Fibroblast of lung (primary cell): ENCODE measurements at places on chromosomes 2 and 18.
A peak's percentile ranks its signal among the peaks of the same experiment; 100 is the strongest.

DNA sequence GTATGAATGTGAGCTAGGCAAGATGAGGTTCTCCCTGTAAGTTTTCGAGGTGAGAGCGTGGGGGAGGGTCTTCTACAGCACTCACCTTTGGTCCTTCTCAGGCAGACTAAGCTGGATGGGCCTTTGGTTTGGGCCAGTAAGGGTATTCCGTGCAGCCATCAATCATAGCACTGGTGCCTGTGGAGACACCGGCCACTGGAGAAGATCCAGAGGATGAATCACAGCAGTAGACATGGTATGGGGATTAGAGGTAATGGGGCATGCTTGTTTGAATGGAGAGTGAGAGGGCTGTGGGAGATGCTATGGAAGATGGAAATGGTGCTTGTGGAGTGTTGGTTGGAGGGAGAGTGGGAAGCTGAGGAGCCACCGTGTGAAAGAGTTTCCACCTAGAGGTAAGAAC is 16.1 kb downstream of the MAPRE3 start:
- DNase-seq = peak; percentile 69

DNA sequence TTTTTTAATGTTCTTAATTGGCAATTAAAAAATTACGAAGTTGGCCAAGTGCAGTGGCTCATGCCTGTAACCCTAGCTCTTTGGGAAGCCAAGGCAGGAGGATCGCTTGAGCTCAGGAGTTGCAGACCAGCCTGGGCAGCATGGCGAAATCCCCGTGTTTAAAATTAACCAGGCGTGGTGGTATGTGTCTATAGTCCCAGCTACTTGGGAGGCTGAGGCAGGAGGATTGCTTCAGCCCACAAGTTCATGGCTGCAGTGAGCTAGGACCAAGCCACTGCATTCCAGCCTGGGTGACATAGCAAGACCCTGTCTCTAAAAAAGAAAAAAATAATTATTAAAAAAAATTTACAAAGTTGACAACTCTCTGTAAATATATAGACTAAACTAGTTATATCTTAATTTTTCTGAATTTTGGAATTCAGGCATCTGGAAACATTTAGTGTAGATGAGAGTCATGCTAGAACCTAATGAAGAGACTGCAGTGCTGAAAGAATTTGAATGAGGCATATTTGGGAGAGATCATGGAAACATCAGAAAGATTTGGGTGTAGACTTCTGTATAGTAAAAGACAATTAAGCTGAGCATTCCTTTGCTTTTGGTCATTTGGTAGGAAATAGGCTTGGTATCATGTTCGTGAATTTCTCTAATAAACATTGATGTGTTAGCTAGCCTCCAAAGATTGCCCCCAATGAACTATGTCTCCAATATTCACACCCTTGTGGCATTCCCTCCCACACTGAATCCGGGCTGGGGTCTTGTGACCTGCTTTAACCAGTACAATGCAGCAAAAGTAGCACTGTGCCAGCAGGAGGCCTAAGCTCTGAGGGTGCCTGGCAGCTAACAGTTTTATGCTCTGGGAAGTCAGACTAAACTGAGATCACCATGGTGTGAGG is 4.2 kb upstream of the ROCK1 start:
- peak; percentile 74 for DNase-seq

GRCh38 chr18:38198526-38198925 is 632.9 kb upstream of the CELF4 start:
- no peak for DNase-seq

DNA sequence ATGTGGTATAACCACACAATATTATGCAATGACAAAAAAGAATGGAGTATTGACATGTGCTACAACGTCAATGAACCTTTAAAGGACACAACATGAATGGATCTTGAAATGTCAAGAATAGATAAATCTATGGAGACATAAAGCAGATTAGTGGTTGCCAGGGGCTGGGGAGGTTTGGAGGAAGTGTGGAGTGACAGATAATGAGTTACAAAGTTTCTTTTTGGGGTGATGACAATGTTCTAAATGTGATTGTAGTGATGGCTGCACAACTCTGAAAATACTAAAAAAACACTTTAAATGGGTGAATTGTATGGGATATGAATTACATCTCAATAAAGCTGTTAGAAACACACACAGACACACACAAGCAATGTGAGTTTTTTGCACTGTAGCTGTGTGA is 37.4 kb upstream of the C1D start:
- no peak for DNase-seq

DNA sequence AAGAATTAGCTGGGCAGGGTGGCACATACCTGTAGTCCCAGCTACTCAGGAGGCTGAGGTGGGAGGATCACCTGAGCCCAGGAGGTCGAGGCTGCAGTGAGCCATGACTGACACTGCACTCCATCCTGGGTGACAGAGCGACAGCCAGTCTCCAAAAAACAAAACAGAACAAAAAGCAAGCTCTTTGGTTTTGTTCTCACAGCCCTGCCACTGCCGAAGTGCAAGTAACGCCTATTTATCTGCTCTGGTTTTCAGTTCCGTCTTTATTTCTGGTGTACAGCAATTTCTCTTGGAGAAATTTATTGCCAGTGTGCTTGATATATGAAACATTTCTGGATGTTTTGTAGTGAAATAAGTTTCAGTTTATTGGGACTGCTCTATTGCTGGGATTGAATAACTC is 61.9 kb downstream of the RAB10 start:
- no peak for DNase-seq

GRCh38 chr2:149566652-149567051 is 20.9 kb downstream of the MMADHC start:
- DNase-seq = no peak

DNA sequence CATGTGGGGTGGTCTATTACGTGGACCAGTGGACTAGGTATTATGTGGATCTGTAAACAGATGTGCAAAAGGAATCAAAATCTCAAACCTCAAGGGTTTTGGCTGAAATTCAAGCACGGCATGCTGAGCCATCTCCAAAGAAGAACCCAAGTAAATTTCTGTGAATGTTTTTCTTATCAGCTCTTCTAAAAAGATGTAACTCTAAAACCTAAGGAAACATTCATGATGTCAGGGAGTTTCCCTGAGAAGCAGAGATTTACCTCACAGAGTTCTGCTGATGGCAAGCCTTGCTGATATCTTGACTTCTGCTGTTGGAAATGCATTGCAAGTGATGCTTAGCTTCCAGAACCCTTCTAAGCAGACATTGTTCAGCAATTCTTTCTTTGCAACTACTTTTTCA is 21.6 kb downstream of the DSG4 start:
- DNase-seq = peak; percentile 6

- DNase-seq = peak; percentile 45
These were observed 50.3 kb downstream of the TCF7L1 start for GRCh38 chr2:85183479-85183878.

GRCh38 chr2:46836295-46837111 is 79.1 kb downstream of the MCFD2 start:
- no peak for DNase-seq

DNA sequence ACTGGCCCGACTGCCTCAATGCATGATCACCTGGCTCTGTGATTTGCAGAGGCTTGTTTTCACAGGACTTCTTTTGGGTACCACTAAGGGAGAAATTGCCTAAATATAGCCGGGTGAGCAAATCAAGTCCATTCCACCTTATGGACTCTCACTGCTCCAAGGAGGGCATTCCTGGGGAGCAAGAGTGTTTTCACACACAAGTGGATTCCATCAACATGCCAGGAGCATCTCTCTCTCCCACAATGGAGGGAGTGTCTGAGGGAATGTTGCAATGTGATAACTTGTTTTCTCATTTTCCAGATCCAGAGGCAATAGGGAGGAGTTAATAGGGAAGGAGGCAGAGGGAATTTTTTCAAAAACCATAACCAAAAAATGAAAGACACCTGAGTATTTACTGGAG is 250.7 kb downstream of the SATB2 start:
- DNase-seq = peak; percentile 21
